NCI-H510A treated with DMSO at 0.1 percent for 48 hours (cell line): ENCODE measurements at places on chromosomes 3 and 15.

DNA sequence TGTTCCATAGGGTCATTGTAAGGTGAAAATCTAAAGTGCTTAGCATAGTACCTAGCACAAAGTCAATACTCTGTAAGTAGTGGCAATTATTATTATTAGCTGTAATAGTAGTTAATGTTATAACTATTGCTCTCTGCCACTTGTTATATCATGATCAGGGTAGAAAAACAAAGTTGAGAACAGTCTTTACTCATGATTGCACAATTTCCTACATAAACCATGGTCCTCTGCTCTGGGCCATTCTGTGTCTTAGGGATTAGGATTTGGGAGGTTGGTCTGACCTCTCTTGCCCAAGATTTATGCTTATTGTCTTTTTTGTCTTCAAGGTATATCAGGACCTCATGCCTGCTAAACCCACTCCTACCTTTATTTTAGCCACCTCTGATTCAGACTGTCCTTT, 4.3 kb upstream of the LRRC58 start:
- no peak for DNase-seq

DNA sequence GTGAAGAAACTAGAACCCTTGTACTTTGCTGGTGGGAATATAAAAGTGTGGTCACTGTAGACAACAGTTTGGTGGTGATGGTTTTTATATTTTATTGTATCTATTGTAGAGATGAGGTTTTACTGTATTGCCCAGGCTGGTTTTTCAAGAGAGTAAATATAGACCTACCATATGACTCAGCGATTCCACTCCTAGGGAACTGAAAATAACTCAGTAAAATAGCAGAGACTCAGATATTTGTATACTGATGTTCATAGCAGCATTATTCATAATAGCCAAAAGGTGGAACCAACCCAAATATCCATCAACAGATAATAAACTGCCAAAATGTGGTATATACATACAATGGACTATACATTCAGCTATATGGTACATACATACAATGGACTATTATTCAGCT, 68.8 kb upstream of the IL12A start:
- DNase-seq, result no peak

- DNase-seq, result no peak
Measured at GRCh38 chr3:152146461-152146860, 122.3 kb upstream of the MBNL1 start.

GRCh38 chr3:23754215-23754614, 51.5 kb upstream of the UBE2E1 start:
- no peak for DNase-seq

- peak; percentile 0 for DNase-seq
Measured at GRCh38 chr3:125437631-125438435, 62.7 kb upstream of the ZNF148 start.

DNA sequence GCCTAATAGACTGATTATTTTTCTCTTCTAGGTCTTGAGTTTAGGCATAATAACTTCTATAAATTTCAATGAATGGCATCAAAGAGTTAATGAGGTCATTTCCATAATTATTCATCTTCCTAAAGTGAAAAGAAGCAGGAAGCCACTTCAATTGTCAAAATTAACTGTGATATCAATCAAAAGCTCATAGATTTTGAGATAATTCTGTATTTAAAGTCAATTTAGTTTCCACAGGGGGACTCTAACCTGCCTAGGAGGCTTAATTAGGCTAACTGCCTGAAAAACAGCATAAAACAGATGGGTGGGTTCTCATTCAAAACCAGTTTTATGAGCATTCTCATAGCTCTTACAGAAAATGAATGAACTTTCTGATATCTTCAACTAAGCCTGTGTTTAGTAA, 177.8 kb downstream of the OTOL1 start:
- DNase-seq, result no peak

GRCh38 chr3:148790370-148790769, 37.2 kb upstream of the CPB1 start:
- DNase-seq, result no peak

- DNase-seq, result no peak
Measured at GRCh38 chr15:31081056-31081455, 20.5 kb downstream of the TRPM1 start.

DNA sequence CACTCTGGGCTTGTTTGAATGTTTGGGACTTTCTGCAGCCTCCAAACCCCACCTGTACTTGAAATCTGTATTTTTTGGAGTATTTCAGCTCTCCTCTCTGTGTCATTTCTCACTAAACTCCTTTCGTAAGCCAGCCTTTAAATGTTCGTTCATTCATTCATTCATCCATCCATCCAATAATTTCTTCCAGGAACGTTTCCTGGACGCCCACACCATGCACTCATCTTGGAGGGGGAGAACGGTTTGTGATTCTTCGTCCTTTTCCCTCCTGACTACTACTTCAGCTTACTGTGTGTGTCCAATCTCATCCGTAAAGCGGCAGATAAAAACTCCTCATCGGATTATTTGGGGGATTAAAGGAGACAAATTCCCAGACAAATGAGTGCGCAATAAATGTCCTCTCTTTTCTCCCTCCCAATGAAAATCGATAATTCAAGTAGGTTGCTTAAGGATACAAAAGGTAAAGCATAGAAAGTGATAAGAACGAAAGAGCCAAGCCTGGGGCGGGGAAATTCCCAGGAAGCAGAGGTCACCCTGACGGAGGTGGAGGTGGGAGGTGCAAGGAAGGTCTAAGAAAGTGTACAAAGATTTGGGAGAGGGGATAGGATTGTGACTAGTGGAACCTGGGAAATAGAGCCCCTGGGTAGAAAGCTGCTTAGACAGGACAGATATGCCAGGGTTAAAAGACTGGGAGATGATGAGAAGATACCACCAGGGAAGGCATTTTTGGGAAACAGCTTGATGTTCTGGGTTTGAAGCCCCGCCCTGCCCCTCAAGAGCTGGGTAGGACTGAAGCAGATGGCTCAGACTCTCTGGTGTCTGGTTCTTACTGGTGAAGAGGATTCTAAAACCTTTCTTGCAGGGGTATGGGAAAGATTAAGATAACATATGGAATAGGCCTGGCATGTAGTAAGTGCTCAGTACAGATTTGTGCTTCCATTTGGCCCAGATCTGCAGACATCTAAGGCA, 896 bp upstream of the KLHL25 start:
- no peak for DNase-seq

DNA sequence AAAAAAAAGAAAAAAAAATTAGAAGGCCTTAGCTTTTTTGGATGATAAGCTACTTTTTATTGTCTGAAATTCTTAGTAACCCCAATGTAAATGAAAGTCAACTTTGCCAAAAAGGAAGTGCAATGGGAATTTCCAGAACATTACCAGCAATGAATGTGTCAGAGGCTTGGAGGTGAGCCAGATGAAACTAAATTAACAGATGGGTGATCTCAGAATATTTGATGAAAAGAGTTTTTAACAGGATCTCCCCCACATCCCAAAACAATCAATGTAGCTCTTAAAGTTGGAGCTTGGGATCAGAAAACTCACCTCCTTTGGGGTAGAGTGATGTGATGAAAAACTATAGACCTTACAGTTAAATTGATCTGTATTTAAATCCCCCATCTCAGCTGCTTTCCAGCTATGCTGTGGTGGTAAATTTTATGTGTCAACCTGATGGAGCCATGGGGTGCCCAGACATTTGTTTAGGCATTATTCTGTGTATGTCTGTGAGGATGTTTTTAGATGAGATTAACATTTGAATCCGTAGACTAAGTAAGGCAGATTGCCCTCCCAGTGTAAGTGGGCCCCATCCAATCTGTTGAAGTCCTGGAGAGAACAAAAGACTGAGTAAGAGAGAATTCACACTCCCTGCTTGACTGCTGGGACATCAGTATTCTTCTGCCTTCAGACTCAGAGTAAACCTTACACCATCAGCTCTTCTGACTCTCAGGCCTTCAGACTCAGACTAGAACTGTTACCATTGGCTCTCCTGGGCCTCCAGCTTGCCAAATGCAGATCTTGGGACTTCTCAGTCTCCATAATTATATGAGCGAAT, 84.3 kb upstream of the TNFSF10 start:
- no peak for DNase-seq

DNA sequence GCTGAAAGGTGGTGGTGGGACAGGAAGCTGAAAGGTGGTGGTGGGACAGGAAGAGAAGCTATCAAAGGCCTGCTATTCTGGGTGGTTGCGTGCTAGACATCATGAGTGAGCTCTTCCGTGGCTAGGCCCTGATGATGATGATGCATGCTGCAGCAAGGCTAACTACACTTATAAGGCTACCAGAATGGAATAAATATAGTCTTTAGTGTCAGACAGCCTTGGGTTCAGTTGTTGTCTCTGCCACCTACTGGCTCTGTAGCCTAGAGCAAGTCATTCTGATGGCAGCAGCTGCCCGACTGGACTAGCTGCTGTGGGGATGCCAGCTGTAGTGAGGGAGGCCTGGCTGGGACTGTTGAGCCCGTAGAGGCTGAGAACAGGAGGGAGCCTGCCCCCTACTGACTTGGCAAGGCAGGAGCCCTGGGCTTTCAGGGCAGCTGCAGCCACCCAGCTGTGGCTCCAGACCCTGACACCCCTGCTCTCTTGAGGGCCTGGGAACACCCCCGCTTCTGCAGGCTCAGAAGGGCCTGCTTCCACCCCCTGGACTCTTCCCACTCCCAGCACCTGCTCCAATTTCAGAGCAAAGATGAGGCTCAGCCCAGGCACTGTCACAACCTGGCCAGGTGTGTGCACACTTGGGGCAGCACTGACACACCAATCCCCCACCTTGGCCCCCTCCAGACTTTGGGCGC, 21.4 kb upstream of the ZBED2 start:
- no peak for DNase-seq

DNA sequence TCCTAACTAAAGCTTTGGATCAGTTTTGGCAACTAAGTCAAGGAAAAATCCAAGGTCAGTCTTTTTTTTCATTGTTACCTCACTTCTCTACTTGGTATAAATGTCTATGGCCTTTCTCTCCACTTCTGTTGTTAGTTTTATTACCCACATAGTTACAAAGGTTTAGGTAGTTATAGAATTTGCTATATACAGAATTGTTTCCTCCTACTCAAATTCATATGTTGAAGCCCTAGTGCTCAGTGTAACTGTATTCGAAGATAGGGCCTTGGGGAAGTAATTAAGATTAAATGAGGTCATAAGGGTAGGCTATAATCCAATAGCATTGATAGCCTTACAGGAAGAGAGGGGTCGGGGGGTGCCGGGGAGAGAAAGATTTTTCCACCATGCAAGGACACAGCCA, 19.7 kb upstream of the STIMATE start:
- DNase-seq, result no peak

DNA sequence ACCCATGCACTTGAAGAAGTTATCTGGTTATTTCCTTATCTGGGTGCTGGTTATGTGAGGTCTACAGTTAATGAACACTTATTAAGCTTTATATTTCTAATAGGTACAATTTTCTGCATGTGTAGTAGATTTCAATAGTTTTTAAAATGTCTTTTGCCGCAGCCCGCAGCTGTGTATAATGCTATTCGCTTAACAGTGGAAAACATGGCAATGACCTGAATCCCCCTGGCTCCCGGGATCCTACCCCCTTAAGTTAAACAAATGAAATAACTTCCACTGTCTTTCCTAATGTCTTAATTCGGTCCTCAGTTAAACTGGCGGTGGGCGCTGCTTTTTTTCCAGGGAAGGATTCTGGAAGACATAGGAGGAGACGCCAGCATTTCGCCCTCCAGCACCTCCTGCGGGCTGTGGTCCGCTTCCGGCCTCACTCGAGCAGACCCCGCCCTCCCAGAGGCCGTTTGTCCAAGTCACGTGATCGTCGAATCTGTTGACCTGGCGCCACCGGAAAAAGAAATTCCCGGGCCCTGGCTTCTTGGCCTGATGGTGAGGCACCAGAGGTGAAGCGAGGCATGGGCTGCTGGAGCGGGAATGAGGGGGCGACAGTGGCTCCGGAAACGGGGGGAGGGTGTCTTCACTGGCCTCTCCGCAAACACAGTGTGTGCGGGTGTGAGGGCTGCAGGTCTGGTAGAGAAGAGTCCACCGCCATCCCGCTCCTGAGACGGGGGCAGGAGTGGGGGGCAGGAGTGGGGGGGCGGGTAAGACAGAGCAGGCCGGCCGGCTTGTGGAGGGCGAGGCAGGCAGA, 45.6 kb upstream of the CSPG4 start:
- DNase-seq, result no peak

- no peak for DNase-seq
Measured at GRCh38 chr3:108287146-108287545, 9.2 kb upstream of the HHLA2 start.

DNA sequence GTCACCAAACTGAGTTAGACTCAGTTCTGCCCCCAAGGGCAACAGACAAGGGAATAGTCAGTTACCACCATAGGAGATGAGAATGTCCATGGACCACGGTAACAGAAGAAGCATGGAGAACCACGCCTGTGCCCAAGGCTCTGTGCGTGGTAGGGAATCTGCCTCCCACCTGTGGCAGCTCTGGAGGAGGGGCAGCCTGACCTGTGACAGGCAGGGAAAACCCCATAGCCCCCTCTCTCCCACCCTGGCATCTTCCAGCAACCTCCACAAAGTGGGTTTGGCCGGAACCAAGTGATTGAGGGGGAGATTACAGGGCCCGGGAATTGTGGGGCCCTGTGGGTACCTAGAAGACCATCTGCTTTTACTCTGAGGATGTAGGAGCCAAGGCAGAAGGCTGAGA, 14.3 kb upstream of the LTF start:
- no peak for DNase-seq

DNA sequence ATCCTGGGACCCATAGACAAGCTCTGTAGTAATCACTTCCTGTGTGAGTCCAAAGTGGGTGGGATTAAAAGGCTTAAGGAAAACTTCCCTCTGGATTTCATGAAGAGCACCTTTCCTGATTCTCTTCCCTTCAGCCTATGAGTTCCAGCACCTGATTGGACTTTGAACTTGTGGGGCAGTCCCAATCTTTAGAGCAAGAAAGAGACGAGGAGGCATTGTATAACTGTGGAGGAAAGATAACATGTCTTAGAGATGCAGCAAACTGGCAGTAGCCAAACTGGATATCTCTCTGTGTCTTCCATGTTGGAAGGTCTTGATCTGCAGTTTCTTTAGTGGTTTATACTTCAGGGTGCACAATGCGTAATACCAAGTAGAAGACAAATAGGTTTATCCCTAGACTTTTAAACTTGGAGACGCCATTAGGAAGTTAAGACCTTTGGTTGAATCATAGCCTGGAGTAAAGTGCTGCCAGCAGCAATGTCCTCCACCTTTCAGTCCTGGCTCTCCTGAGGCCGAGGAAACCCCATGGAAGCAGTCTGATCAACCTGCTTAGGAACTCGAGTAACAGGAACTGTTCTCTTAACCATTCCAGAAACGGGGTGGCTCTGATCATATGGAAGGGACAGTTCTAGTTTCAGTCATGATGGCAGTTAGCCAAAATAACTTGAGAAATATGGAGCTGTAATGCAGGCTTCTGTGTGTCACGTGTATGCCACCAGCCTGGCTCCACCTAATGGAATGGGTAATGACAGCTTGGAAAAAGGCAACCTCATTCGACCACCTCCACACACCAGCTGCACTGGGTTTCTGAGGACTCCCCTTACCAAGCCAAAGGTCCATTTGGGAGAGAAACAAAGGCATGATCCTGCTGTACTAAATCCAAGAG, 4.7 kb downstream of the EIF1B start:
- DNase-seq, result no peak

GRCh38 chr15:68106656-68107055, 52.5 kb downstream of the PIAS1 start:
- no peak for DNase-seq

GRCh38 chr3:128950223-128950938, 43.5 kb downstream of the CFAP92 start:
- peak; percentile 19 for DNase-seq
